T-cell (primary cell): ENCODE measurements at places on chromosomes 7 and 10.

DNA sequence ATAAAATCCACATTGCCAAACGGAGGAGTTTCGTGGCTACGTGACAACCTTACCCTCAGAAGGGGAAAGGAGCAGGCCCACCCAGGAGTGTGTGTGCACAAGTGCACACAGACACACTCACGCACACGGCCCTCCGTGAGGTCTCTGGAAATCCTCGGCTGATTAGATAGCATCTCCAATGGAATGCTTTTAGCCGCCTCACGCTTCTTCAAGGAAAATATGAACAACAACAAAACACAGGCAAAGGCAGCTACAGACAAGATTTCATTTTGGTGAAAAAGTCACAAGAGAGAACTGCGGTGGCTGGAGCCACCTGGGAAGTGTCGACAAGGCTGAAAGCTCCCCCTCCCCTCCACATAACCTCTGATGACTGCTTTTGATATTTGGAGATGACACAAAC, 391.8 kb upstream of the MKI67 start:
- no peak for DNase-seq

DNA sequence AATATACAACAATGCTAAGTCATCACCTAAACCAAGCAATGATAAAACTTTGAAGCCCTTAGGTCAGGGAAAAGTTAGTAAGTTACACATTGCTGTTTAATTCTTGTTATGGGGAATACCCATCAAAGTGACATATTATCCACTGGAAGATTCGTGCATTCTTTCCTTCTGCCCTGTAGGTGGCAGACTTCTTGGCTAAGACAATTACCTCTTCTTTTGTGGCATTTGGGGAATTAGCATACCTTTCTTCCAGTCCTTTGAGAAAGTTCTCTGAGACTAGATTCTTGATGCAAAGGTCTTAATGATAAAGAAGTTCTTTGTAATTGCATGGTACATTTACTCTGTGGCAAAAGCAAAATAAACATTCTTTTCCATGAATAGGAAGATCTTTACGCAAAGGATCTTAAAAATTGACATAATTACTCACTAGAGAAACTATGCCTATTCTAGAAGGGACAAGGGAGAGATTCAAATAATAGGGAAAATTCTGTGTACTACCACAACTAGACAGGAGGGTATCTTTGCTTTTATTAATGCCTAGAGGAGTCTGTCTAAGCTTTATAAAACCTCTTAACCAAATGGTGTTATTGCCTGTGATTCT, 395.9 kb downstream of the GRM8 start:
- DNase-seq, result no peak

DNA sequence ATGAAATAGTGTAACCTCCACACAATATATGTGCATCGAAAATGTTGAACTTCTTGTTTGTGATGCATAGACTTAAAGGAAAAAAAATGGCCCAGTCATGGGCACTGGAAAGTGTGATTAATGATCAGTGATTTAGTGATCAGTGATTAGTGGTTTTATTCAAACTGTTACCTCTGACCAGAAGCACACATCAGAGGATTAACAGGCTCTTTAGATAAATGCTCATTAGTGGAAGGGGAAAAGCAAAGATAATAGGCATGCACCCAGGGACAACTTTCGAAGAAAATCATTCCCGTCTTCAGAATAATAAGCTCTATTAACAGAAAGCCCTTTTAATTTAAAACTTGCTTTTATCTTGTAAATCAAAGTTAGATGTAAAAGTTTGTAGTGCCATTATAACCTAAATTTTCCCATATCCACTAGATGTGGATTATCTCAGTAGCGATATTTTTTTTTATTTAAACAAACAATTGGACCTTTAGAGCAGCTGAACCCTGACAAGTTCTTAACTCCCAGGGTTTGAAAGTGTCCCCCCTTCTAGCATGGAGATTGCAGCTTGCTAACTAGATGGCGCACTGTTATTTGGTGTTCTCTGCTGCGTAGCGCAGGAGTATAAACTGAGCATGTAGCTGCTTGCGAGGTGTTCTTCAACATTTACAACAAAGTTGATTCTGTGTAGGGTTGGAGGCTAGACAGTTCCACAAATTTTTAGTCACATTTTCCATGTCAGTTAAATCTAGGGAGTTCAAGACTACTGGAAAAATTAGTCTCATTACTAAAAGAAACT, at the start of gene CREB5:
CREB5 (plus strand) TSS at position 643 of the 787 bp plus-strand sequence. CDS start 397 bp downstream, outside the sequence.
- no peak for DNase-seq

GRCh38 chr7:66739953-66740301, 606 bp upstream of the RABGEF1 start:
- no peak for DNase-seq

GRCh38 chr7:137657476-137658189, 189.1 kb downstream of the DGKI start:
- DNase-seq, result no peak

DNA sequence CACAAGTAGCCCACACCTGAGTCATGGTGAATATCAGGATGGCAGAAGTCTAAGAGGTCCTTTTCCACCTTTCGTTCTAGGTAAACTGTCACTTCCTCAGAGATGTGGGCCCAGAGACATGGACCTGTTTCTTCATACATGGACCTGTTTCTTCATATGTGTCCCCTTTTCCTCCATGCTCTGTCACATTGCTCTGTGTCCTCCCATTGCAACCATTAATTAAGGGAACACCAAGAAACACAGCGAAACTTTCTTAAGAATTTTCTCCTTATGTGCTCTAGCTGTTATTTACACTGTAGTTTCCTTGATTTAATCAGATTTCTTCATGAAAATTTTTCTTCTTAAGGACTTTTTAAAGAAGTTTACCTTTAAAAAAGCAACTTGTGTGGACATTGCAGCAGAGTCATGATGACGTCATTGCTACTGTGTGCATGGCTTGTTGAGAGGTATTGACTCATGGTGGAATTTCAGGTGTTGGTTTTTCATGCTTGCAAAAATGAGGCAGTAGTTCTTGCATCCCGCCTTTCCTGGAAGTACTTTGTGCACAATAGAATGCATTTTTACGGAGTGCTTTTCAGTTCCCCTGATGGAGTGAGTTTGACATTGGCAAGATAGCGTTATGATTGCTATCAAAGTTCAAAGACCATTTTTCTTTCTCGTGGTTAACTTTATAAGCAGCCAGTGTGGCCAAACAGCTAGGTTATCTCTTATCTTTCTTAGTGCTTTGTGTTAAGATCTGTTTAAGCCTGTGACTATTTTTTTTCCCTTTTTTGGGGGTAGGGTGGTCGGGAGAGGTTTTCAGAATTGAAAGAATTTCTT, 37.7 kb downstream of the CFAP58 start:
- no peak for DNase-seq

DNA sequence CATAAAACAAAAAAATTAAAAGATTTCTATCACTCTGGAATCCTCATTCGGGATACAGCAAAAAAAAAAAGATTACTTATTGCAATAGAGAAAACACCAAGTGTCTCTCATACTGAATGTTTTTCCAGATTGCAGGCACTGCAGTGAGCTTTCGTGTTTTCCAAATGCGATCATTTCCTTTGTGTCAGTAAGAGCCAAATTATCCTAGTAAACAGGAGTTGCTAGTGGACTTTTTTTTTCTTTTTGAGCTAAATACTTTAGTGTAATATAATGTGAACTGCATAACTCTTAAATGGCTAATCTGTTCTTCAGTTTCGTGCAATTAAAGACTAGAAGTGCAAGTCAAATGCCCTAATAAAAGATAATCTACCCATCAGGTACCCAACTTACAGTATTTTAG, 44.4 kb upstream of the TOMM7 start:
- DNase-seq, result no peak
